ENCODE measurements at places on chromosomes 3 and 15.

GRCh38 chr3:17195856-17196604 is 311.3 kb downstream of the PLCL2 start:
- DNase-seq: no peak

GRCh38 chr3:18112674-18113375 is 312.3 kb downstream of the SATB1 start:
- DNase-seq: no peak

DNA sequence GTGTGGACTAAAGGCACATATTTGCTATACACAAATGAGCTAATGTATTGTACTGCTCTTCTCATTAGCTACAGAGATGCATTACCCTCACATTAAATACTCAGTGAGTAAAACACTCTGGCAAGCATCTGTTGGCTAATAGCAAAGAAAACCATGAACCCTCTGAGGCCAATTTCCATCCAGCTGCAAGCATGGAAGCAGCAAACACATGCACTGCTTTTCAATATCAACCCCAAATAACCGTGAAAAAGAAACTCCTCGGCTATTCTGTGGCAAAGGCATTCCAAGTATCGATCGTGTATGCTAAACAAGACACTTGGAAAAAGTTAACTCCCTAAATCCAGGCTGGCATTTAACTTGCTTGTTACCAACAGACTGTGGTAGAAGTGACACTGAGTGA is 67.0 kb downstream of the PEAK1 start:
- DNase-seq: no peak

- DNase-seq: peak; percentile 89
Measured at GRCh38 chr15:78241017-78241416, 6.7 kb upstream of the ACSBG1 start.

DNA sequence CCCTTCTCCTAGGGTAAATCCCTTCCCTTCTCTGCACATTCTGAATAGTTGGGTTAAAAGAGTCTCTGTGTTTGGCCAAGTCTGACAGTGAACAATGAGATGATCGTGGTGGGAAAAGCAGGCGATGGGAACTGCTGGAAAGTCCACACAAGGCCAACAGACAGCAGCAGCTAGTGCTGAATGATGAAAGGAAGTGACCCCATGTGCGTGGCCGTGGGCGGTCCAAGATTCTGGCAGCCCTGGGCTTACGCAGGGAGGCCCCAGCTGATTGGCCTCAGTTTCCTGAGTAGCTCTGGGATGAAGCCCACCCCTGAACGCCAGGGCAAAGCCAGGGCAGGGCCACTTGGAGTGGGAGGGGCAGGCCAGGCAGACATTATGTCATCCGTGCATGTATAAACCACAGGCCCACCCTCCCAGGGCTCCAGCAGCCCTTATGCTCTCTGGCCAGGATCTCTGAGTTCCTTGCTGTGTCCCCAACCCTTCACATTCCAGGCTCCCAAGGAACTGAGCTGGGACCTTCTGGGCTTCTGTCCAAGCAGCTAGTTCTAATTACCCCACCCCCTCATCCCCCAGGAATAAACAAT is 57.8 kb downstream of the CDC25A start:
- DNase-seq: no peak

- no peak for DNase-seq
Measured at GRCh38 chr3:23756206-23756840, 49.4 kb upstream of the UBE2E1 start.

DNA sequence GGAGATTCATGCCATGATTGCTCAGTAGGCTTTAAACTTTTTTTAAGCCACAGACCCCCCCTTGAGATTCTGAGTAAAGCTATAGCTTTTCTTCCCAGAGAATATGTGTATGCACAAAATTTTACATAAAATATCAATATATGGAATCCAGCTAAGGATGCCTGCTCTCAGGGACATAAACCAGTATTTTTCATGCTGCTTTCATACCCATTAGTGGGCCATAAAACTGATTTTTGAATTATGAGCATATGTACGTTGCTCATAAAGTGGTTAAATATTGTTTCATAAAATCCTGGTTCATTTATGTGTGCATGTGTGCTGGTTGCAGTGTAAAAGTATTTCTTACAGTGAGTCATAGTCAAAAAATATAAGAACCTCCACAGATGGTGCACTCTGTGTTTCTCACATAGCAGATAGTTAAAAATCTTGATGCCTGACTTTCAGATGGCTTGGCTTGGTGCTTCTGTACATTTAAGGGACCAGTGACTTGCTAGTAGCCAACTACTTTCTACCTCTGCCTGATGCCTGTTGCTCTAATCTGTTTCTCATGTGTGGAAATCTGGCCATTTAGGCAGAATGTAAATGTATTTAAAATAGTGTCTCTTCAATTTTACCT is 71.9 kb downstream of the ARHGEF26 start:
- DNase-seq: no peak

DNA sequence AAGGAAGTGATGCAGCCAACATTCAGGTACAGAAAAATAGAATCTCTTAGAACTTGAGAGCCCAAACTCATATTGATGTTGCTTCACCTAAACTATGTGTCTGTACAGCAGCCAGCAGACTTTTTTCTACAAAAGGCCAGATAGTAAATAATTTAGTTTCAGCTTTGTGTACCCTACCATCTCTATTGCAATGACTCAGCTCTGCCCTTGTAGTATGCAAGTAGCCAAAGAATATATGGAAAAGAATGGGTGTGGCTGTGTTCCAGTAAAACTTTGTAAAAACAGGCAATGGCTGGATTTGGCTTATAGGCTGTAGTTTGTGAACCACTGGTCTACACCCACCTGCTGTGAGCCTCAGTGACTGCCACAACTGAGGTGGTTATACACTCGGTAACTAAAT is 392.5 kb upstream of the RARB start:
- DNase-seq: no peak

DNA sequence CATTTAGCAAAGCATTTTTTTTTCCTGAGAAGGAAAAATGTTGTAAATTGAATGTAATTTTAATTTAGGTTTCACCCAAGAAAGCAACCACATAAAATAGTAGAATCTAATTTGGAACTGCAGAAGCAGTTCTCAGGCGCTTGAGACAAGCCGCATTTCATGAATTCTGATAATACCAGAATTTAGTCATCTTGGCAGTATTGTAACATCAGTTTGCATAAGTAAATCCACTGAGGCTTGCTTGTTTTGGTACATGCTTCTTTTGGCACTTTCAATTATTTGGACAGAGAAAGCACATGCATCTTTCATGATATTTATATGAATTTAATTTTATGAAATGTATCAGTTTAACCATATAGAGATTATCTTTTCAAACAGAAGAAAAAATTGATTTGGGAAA is 389.7 kb upstream of the ROBO1 start:
- no peak for DNase-seq

- DNase-seq: no peak
Measured at GRCh38 chr15:35888815-35889214, 342.9 kb upstream of the DPH6 start.

GRCh38 chr15:51667478-51667877 is 13.8 kb upstream of the SCG3 start:
- no peak for DNase-seq

DNA sequence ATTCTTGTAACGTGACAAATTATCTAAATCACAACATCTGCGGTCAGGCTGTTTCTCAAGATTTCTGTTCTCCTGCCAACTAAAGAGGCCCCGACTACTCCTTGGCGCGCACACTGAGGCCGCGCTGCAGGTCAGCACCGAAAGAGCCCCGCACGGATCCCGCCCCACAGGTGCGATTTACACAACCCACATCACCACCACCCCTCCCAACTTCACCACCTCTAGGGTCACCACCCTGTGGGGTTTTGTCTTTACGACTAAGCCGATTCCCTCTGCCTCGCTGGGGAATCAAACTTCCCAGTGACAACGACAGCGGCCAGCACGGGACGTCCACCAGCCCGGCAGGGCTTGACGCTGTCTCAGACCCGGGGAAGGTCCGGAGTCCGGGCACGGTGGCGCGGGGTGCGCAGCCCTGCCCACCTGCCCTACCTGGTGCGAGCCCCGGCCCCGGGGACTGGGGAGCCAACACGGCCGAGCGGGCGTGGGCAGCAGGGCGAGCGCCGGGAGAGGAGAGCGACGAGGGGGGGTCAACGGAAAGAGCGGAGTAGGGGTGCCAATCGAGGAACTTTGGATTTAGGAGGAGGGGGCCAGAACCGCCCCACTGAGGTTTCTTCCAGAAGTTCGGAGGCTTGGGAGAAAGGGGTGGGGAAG is 764 bp downstream of the UACA start:
- peak; percentile 48 for DNase-seq

DNA sequence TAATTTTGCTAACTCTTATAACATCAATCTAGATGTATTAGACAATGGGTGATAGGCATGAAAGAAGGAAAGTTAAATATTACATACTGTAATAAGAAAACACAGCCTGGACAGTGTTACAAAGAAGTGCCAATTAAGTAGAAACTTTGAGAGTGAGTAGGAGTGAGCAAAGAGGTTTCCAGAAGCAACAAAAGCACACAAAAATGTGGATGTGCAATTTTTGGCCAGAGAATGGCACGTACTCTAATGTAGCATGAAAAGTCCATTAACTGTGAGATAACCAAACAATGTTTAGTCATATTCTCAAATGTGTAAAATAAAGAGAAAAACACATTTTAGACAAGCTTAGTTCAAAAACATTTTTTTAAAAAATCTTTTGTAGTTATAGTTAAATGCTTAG is 567.3 kb downstream of the ROBO1 start:
- no peak for DNase-seq

DNA sequence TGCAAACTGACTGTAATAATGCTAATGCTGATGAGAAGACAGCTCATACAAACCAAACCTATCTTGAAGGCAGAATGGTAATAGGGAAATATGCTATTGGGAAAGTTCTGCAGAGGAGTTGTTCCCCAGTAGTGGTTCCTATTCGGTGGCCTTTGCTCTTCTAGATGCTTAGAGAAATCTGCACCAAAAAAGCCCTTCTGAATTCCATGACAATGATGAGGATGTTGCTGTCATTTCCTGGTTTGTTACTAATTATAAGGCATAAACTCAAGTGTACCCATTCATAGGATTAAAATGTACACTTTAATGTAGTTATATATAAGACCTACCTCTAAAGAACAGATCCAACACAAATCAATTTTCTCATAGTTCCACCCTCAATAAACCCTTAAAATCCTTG is 30.1 kb downstream of the TOMM70 start:
- no peak for DNase-seq

- DNase-seq: no peak
Measured at GRCh38 chr15:96005906-96006305, 324.6 kb upstream of the NR2F2 start.

DNA sequence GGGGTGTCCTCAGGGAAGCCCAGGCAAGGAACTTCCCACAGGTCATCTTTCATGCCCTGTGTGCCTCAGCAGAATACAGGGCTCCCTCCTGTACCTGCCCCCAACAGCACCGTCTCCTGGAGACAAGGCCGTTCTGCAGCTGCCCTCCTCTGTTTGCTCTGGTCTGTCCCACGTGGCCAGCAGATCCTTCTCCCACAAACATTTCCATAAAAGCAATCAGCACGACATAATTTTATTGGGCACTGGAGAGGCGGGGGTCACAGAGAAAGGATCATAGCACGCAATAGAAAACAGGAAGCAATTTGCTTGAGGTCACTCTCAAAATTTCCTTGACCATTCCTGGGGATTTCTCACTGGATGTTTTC is 29.4 kb downstream of the STARD5 start:
- DNase-seq: no peak

GRCh38 chr3:10437272-10437994 is 68.0 kb downstream of the ATP2B2 start:
- peak; percentile 76 for DNase-seq

DNA sequence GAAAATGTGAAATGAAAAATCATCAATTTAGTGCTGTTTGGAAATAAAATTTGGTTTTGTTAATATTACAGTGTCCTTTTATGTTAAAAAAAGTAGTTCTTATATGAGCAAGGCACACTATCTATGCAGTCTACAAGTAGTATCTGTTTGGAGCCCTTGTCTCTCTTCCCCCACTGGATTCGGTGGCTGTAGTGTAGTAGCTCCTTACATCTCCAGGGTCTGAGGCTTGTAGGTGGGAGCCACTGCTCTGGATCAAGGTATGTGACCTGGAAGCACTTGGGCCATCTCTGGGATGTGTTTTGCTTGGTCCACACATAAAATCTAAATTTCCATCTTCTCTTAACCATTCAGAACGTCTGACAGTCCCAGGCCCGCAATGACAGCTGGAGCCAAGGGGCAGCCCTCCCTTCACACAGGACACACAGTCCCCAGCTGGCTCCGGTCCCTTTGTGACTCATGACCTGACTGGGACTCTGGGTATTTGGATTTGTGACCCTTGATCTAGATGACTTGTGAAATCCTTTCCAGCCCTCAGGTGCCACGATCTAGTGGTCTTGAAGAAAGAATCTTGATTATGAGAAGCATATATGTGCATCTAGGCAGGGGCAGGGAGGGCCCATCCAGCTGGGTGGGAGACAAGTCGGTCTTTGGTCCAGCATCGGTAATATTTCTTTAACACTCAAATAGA is 80.0 kb downstream of the USP13 start:
- no peak for DNase-seq

GRCh38 chr15:73028831-73029451 is 23.3 kb upstream of the NEO1 start:
- DNase-seq: no peak

DNA sequence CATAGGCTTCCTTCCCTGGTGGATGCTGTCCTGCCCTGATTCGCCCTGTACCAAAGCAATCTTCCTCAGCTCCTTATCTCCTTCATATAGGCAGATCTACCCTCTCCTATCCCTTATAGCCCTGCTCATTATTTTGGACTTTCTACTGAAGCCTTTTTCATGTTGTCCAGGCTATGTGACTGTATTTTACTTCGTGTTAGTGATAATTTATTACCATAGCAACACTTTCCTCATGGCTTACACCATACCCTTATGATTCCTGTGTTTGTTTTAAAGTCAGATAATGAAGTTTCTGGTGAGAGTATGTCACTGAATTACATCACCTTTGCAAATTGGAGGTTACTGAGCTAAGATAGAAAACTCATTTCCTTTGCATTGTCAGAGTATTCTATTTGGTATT is 352.6 kb downstream of the NLGN1 start:
- no peak for DNase-seq

DNA sequence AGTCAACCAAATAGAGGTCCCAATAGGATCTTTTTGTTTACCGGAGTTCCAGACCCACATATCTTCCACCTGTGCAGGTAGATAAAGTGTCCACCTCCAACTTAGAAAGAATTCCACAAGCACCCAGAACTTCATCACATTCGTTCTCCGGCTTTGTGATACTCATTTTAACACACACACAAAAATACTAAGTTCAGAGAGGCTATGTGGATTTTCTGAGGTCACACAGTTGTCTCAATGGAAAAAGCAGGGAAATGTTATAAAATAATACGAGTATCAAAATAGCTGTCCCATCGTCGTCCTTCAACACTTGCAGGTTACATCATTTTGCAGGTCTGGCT is 137.5 kb downstream of the TMCO5A start:
- no peak for DNase-seq

DNA sequence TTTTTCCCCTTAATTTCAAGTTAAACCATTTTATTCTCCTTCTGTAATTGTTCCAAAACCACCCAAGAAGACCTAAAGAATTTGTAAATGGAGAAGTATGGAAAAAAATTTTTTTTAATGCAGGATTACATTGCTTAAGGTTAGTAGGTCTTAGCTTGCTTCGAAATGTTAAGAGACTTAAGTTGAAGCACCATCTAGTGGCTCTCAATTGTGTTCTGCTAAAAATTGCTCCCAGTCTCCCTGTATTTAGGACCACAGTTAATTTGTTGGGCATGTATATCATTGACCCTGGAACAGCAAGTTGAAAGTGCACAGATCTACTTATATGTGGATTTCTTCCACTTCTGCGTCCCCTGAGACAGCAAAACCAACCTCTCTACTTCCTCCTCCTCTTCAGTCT is 32.4 kb downstream of the CD200R1L start:
- DNase-seq: no peak

GRCh38 chr3:150238048-150238802 is 169.9 kb upstream of the TSC22D2 start:
- no peak for DNase-seq
